Stimulated activated CD8-positive, alpha-beta memory T cell treated with anti-CD3 and anti-CD28 coated beads, Interleukin-15, amount 100 ng/mL, for 1 hour (primary cell): ENCODE measurements at places on chromosomes 7 and 10.

DNA sequence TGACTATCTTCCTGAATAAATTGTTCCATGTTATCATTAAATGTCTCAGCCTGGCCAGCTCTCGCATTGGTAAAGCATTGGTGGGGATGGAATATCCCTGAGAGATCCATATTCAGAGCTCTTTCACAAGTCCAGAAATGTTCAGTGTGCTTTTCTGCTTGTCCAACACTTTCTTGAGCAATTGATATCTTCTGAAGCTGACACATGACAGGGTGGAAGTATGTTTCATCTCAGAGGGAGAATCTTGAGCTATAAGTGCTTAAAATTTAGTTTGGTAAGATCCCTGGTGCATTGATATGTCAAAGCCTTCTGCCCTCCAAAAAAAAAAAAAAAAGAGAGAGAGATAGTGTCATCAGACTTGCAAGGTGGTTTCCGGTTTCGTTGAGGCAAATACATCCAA is 7.4 kb downstream of the IFIT3 start:
- no peak for DNase-seq

- DNase-seq, result no peak
Observed at GRCh38 chr10:71571460-71572175, 148.0 kb downstream of the C10orf105 start.

GRCh38 chr7:129471402-129471827 is 30.9 kb upstream of the SMKR1 start:
- no peak for DNase-seq

- DNase-seq, result no peak
Observed at GRCh38 chr10:5404208-5405041, at the start of gene TUBAL3. Gene TUBAL3 (minus strand): TSS chr10:5404828. CDS start chr10:5404792, 36 bp downstream.

DNA sequence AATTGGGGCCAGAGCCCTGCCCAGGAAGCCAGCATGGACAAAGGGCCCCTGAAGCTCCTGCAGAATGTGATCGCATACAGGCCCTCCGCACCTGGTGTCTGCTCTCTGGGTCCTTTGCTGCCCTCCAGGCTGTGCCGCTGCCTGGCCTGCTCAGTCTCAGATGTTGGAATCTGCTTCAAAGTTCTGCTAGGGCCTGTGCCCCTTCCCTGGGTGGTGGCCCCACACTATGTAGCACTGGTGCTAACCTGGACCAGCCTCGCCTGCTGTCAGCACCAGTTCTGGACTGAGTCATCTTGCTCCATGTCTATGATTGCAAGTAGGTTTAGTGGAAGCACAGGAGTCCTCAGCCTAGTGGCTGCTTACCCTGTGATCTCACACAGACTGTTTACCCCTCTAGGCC is 6.3 kb downstream of the MAT1A start:
- no peak for DNase-seq

DNA sequence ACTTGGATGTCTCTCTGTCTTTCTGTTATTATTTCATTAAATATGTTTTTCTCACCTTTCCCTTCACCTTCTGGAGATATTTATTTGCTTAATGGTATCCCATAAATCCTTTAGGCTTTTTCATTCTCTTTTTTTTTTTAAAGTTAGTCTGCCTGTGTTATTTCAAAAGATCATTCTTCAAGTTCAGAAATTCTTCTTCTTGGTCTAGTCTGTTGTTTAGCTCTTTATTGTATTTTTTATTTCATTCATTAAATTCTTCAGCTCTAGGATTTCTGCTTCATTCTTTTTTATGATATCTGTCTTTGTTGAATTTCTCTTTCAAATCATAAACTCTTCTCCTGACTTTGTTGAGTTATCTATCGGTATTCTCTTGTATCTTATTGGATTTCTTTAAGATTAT is 312.1 kb upstream of the KAT6B start:
- DNase-seq, result no peak

DNA sequence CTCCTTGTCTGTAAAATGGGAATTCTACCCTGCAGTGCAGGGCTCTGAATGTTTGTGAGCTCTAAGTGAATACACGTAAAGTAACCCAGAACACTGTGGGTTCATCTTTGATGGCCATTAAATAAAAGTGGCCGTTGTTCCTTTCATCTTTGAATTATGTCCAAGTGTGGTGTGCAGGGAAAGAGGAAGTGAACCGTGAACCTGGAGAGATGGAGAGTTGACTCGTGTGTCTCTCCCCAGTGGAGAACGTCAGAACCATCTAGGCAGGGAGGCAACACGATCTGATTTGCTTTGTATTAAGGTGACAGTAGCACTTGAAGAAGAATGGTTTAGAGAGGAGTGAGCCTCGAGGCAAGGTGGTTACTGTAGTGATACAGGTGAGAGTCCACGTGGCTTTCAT is 93.5 kb upstream of the GJD4 start:
- DNase-seq, result no peak
